ENCODE measurements at places on chromosomes 7 and 10.

- no peak for DNase-seq
These were observed 53.9 kb upstream of the CREB5 start for GRCh38 chr7:28358423-28358868.

GRCh38 chr7:28768577-28769147, 189.5 kb downstream of the TRIL start:
- no peak for DNase-seq

GRCh38 chr10:121684276-121684675, 86.0 kb upstream of the FGFR2 start:
- DNase-seq = no peak

GRCh38 chr10:103781329-103782061, 73.9 kb downstream of the SH3PXD2A start:
- DNase-seq = no peak

DNA sequence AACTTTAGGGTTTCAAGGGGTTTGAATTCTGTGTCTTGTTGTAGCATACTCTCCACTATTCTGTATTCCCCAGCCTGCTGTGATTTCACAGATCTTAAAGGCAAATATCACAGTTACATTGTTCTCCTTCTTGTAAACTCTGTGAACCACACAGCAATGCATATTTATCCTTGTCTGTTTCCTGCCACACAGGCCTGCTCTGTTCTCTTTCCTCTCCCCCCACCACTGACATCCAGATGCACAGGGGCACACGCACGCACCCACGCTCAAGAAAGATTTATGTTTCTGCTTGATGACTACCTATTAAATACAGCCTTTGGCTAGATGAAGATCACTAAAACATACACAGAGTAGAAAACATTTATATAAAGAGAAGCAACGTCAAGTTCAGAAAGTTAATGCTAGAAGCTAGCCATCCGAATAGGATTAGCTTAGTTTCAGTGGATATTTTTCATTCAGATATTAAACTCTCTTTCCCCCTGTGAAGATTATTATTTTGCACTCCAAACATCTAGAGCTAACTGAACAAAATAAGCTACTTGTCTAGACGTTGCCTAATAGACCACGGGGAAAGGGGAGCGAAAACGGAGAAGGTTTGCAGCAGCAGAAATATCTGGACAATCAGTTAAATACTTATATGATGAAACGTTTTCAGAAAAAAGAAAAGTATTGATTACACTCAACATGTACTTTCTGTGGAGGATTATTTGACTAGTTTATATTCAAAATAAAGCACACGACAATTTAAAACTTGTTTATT, 193.1 kb upstream of the SEMA3C start:
- DNase-seq = no peak

- no peak for DNase-seq
These were observed 46.4 kb downstream of the TCF7L2 start for GRCh38 chr10:112996462-112996861.

- DNase-seq = no peak
These were observed 30.9 kb downstream of the ANKRD16 start for GRCh38 chr10:5858811-5859210.

DNA sequence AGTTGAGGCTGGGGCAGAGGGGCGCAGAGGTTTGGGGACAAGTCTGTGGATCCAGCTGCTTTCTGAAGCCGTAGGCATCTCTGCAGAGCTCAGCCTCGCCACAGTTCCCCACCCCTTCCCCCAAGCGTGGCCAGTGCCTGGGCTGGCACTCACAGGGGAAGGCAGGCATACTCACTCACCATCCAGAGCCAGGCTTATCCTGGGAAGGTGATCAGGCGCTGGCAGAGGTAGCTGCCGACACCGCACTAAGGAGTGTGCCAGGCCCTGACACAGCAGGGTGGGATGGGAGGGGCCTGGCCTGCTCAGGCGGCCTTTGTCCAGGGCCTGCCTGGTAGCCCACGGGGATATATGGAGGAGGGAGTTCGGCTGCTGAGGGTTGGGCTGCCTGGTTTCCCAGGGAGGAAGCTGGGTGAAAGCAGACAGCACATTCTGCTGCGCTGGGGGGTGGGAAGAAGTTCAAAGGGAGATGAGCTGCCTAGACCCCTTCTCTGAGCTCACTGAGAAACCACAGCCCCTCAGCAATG, 15.9 kb downstream of the VSIR start:
- DNase-seq = no peak

DNA sequence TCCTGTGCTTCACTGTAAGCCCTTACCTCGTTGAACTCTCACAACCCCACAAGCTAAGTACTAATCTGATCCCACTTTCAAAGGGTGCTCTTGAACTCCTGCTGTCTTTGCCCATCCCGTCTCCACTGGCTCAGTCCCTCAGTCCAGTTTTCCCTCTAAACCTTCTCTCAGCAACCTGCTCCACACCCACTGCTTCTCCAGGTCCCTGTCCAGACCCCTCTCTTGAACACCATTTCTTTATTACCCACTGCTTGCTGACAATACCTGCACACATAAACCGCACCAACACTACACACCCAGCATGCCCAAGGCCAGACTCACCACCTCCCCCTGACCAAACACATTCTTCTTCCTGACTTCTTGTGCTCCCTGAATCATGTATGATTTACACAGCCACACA, 343.3 kb downstream of the GRID1 start:
- DNase-seq = no peak

DNA sequence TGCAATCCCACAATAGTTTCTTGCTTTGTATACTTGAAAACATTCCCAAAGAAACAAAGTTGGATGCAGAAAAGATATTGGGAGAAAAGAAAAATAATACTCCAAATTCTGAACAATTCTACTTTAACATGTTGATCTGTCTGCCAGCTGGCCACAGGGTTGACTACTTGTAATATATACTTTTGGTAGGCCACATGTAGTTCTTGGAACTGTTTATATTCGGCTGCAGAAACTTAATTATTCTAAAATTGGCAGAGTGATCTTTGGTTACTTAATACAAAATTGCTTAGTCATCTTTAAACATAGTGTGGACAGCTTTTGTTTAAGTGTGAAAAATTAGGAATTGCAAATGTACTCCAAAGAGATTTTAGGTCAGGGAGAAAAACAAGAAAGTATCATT, 76.0 kb downstream of the CALD1 start:
- no peak for DNase-seq

- DNase-seq = no peak
These were observed 254.2 kb downstream of the MAGI2 start for GRCh38 chr7:79199266-79199665.

GRCh38 chr7:42236266-42236975, 588 bp downstream of the GLI3 start:
- no peak for DNase-seq

- no peak for DNase-seq
These were observed 69.3 kb downstream of the ETV1 start for GRCh38 chr7:13920053-13920697.

DNA sequence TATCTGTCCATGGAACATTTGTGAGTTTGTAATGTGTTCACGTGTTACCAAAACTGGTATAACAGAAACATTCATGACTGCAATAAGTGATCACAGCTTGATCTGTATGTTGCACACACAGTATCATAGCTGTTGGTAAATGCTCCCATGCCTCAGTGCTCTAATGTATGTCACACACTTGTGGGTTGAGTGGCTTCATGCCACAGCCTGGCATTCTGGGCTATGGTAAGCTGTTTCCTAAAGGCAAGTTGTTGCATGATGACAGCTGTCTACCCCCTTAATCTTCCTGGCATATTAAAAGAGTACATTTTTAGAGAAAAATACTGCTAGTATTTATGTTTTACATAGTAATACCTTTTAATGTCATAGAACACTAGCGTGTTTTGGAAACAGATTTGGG, 35.2 kb downstream of the PRPF18 start:
- no peak for DNase-seq

- DNase-seq = no peak
These were observed 47.6 kb upstream of the PDCD4 start for GRCh38 chr10:110824152-110824441.

DNA sequence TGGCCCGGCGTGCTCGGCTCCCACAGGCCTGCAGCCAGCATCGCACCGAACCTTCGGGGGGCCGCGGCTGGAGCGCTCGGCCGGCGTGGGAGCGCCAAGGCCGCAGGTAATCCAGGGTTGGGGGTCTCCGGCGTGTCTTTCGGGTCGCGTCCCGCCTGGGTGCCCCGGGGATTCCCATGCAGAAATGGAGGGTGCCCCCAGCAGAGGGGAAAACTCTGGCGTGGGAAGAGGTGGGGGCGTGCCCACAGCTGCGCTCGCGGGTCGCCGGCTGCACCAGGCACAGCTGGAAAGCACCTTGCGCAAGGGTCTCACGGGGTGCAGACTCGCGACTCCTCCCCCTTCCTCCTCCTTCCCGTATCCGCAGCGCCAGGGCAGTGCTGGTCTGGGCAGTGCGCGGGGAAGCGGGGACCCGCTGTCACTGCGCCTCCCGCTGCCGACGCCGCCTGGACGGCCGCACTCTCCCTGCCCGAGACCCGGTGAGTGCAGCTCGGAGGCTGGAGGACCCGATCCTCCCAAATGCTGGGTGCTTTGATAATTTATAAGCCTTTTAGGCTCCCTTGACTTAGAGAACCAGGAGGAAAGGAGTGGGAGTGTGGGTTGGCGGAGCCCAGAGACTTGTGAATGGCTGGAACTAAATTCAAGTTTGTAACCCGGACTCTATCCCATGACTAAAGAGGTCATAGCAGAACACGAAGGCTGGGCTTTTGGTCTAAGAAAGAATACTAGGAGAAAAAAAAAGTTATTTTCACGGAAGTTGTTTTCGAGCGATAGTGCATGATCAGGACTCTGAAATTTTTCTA, 489 bp downstream of the MAP3K8 start:
- peak; percentile 15 for DNase-seq

- DNase-seq = no peak
These were observed 2.3 kb upstream of the SLC29A3 start for GRCh38 chr10:71316786-71317160.

- no peak for DNase-seq
These were observed 14.6 kb upstream of the PWWP2B start for GRCh38 chr10:132382231-132382922.

GRCh38 chr10:68526634-68527307, 552 bp downstream of the SLC25A16 start:
- no peak for DNase-seq
